ENCODE measurements at places on chromosomes 4 and X.

- no peak for DNase-seq
These were observed 11.9 kb downstream of the SMIM10L2A start for GRCh38 chrX:135433531-135434257.

DNA sequence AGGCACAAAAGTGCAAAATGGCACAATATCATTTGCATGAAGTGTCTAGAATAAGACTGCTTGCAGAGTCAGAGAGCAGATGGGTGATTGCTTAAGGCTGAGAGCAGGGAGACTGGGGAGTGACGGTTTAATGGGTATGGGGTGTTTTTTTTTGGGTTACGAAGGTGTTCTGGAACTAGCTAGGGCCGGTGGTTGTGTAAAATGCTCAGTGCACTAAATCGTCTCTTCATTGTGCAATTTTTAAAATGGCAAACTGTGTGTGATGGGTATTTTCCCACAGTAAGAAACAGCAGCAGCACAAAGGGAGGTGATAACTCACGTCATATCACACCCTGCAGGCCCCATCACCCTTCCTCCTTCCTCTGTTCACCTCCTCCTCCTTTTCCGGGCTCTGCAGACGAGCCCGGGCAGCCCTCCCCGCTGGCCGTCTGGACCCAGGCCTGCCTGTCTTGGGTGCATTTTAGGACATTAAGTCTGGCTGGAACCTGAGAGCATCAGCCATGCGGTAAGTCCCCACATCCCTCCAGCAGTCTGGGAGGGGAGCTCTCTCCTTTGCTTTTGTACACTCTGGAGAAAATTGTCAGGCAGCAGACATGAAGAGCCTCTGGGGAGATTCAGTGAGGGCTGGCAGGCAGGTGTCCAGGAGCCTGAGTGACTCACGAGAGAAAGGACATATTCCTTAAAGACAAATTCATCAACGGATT is 42.7 kb downstream of the ASMT start:
- peak; percentile 34 for DNase-seq

- no peak for DNase-seq
These were observed 13.1 kb downstream of the HSD17B13 start for GRCh38 chr4:87309625-87310024.

DNA sequence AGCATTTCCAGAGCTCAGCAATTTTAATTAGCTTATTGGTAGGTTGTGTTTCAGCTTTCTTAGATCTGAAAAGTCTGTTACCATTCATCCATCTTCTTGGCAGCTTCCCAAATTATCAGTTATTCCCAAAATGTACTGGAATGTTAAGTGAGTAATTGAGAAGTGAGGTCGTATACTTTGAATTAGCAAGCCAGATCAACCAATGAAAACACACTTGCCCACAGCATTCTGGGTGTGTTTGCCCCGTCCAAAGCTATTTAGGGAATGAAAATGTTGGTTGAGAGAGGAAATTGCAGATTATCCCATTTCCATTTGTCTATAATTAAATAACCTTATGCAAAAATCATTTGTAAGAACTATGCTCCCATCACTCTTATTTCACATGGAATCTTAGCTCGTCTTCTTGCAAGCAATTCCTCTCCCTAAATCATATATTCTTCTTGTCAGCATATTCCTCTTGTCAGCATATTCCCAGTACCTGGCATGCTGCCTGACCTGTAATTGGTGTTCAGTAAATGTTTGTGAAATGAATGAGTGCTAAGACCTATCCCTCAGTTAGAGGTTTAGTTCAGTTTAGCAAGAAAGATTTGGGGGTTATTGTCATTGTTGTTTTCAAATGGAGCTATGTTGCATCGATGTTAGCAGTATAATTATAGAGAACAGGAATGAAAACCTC is 23.3 kb upstream of the ANTXR2 start:
- peak; percentile 17 for DNase-seq

- DNase-seq = no peak
These were observed 20.3 kb upstream of the ASMTL start for GRCh38 chrX:1472975-1473374.

- no peak for DNase-seq
These were observed 209.3 kb downstream of the GPC3 start for GRCh38 chrX:133776072-133776471.

DNA sequence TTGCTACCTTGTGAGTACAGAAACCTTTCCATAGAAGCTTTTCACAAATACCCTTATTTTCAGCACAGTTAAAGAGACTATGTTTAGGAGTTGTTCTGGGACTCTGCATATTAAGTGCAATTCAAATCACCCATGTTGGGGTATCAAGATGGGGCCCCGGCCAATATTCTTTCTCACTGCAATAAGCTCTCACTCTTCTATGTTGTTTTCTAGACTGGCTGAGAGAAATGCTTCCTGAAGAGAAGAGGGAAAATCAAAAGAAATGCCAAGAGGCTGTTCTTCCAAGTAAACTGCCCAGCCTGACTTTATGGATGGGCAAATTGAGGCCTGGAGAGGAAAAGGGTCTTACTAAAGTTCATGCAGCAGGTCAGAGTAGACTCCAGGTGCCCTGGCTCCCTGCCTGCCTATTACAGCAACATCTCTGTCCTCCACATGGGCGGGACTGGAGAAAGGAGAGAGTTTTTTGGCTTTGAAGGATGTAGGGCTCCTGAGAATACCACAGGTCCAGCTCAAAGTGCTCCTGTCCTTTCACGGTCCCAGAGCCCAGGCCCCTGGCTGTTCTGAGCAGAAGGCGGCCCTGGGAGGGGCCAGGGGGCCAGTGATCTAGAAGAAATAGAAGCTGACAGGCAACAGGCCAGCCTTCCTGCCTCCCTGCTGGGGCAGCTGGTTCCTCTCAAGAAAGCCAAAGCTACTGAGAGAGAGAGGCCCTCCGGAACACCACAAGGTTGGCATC is 745 bp upstream of the IQSEC2 start:
- peak; percentile 27 for DNase-seq

DNA sequence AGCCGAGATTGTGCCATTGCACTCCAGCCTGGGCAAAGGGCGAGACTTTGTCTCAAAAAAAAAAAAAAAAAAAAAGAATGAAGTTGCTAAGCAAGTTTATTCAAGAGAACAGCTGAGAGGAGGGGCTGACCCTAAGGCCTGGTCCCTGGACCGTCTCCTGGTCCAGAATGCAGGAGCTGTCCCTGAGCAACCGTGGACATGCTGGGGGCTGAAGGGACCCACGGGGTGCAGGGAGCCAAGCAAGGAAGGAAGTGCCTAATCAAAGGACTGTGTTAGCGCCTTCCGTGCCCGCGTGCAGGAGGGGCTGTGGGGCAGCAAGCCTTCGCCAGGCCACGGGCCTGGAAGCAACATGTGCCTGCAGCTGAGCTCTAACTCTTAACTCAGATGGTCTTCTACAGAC is 39.1 kb upstream of the CDKN2AIP start:
- DNase-seq = no peak

DNA sequence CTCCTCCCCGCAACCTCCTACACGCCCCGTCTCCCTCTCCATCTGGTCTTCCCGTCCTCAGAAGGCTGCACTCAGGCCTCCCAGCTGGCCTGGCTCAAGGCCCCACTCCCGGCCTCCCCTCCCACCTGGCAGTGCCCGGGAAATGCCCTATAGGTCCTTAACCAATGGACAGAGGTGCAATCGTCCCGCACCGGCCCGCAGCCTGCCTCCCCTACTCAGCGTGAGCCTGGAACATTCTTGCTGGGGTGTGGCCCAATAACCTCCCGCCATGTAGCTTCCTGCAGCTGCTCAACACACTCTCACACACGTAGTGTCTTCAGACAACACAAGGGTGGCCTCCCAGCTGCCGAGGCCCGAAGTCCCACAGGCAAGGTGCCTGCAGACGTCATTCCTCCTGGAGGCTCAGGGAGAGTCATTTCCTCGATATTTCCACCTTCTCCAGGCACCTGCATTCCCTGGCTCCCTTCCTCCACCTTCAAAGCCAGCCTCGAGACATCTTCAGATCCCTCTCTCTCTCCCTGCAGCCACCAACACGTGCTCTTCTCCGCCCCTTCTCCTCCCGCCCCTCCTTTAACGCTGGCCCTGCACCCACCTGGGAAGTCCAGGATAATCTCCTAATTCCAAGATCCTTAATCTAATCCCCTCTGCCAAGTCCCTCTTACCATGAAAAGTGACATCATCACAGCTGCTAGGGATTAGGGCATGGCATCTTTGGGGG is 56.2 kb downstream of the ADRA2C start:
- DNase-seq = no peak

- DNase-seq = no peak
These were observed 533.7 kb downstream of the INPP4B start for GRCh38 chr4:142312391-142312790.

GRCh38 chr4:173534434-173534833 is 4.4 kb upstream of the HAND2 start:
- DNase-seq = no peak

DNA sequence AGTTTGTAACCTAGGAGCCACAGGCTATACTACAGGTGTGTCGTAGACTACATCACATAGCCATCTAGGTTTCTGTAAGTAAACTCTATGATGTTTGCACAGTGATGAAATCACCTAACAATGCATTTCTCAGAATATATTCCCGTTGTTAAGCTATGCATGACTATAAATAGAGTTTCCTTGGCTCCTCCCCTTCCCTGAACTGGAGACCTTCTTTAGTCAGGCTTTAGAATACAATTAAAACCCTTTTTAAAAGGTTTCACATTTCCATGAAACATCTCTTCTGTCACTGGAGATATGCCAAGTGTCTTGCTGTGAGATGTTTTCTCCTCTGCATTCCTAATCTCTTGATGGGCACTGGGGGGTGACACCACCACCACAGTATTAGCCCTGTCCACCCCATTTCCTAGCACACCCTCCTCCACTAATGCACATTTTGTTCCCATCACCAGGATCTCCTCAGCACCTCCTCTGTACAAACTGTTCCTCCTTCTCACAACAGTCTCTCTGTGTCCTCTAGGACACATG is 334.6 kb upstream of the CPEB2 start:
- DNase-seq = peak; percentile 45

- no peak for DNase-seq
These were observed 4.4 kb upstream of the SMR3A start for GRCh38 chr4:70356185-70356584.

GRCh38 chrX:38055170-38055847 is 49.0 kb downstream of the SYTL5 start:
- peak; percentile 62 for DNase-seq

GRCh38 chrX:9866633-9867032 is 80.4 kb downstream of the SHROOM2 start:
- peak; percentile 54 for DNase-seq

DNA sequence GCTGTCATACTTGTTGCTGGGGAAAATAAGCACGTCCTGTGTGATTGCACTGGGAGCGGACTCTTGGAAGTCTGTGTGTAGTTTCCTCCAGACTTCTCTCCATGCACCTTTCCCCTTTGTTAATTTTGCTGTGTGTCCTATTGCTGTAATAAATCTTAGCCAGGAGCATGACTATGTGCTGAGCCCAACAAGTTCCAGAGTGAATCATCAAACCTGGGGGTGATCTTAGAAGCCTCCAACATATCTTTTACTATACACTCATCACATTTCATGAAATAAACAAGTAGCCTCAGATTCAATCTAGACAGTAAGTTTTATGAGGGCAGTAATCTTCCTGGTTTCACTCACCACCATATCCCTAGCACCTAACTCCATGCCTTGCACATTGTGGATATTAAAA is 43.3 kb upstream of the FGF13 start:
- no peak for DNase-seq

- no peak for DNase-seq
These were observed 380.5 kb downstream of the IDS start for GRCh38 chrX:149124526-149125108.

DNA sequence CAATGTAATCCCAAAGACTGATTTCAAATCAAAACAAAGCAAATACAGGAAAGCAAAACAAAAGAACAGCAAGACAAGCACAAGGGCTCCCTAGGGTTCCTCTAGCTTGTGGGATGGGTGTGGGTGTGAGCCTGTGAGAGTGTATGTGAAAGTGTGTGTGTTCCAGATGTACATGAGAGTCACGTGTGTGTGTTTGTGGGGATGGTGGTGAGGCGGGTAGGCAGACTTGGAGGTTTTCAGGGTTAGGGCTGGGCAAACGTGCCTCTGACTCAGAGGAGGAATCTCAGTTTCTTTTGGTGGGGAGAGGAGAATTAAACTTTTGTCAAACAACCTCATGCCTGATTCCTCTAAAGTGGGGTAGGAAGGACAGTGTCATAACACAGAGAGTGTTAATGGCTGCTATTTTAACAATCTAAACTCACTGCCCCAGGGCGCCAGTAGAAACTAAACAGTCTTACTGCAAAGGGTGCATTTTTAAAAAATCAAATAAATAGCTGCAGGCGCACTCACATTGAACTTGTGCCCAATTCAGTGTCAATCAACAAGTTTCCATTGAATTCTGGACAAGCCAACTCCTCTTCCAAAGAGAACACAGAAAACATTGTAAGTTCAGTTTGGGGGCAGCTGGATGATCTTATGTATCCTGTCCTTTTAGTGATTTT is 51.8 kb downstream of the CHRDL1 start:
- DNase-seq = peak; percentile 48

DNA sequence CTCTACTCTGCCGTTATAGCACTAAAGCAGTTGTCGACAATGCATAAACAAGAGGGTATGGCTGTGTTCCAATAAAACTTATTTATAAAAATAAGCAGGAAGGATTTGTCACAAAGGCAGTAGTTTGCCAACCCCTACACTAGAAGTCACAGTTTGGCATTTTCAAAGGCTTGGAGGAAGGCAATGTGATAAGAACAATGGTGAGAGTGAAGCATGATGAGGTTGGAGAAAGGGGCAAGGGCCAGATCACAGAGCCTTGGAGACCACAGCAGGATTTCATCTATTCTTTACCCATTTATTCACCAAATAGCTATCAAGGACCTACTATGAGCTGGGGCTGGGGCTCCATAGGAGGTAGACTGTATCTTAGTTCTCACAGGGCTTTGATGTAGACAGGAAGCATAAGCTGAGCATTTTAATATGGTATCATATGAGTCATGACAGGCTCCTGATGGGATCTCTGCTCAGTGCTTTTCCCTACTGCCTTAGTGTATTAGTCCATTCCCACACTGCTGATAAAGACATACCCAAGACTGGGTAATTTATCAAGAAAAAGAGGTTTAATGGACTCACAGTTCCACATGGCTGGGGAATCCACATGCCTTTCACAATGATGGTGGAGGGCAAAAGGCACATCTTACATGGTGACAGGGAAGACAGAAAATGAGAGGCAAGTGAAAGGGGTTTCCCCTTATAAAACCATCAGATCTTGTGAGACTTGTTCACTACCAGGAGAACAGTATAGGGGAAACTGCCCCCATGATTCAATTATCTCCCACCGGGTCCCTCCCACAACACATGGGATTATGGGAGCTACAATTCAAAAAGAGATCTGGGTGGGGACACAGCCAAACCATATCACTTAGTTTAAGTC is 58.9 kb downstream of the PPM1K start:
- DNase-seq = peak; percentile 25

DNA sequence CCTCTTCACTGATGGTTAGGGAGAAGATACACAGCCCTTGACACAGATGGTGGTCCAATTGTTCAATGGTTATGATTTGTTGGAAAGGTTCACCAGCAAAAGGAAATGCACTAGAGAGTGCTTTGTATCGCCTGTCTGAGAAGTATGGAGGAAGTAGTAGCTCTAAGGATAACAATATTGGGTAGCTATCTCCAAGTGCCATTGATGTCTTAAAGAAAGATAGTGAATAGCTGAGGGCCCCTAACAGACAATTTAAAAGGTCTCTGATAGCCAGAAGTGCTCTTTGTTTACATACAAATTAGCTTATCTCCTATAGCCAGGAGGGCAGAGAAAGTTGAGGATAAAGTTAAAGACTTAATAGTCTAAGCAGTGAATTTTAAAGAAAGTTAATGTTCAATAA is 33.9 kb upstream of the BLTP1 start:
- DNase-seq = no peak

GRCh38 chr4:14264437-14264836 is 636.9 kb upstream of the BOD1L1 start:
- DNase-seq = no peak
